ENCODE measurements at places on chromosomes 2 and 18. TPM values are rescaled to one million over a fixed set of nuclear protein-coding genes. Genes with fewer than 3 reads are reported as not detected.

- DNase-seq, result no peak
Observed at GRCh38 chr2:8790739-8791162, 46.7 kb downstream of the KIDINS220 start.

DNA sequence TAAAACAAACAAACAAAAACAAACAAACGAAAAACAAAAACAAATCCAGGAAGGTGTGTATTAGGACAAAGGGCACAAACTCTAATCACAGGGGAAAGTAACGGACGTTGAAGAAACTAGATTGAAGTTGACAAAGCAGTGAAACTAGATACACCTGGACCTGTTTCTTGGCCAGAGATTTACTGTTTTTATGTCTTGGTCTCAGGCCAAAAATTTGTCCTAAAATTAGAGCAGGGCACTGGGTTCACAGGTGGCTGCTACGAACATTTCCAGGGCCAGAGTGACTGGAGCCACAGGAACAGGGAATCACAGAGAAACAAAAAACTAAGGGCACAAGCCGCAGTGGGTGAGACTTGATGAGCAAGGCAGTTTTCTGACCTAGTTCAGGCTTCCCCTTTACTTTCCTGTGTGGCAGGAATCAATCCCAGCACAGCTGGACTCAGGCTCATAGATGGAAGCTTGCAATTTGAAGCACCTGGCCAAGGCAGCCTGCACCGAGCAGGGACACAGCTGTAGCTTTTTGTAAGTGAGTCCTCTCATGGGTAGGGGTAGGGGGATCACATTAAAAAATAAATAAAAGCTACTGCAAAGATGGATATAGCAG, 329.4 kb downstream of the DLGAP1 start:
- no peak for DNase-seq

- no peak for DNase-seq
Observed at GRCh38 chr18:3499501-3499900, 49.5 kb downstream of the TGIF1 start.

- peak; percentile 60 for DNase-seq
Observed at GRCh38 chr2:232444409-232445148, 11.4 kb upstream of the ALPI start.

DNA sequence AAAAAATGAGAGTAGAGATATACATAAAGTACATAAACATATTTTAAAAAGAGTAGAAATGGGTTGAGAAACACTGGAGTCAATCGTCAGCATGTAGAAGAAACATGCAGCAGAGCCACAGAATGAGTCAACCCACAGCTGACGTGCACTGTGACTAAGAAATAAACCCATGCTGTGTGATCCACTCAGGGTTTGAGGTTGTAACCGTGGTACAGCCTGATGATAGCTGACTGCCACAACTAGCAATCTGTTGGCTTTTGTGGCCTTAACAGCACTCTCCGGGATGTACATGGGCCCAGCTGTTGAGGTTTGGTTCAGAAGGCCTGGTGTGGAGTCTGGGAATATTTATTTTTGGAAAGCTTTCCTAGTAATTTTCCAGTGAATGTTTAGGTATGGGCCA, 554.4 kb upstream of the MEX3C start:
- DNase-seq, result no peak

Gene CROCC2
- not detected for total RNA-seq

Gene IL37
- total RNA-seq, result not detected

Data from transverse colon (tissue), 4 donors.